ENCODE measurements at places on chromosomes 5 and 9. TPM values are rescaled to one million over a fixed set of nuclear protein-coding genes. Genes with fewer than 3 reads are reported as not detected.

GRCh38 chr9:78030553-78031443, 813 bp downstream of the GNAQ start:
- DNase-seq = peak; percentile 65

DNA sequence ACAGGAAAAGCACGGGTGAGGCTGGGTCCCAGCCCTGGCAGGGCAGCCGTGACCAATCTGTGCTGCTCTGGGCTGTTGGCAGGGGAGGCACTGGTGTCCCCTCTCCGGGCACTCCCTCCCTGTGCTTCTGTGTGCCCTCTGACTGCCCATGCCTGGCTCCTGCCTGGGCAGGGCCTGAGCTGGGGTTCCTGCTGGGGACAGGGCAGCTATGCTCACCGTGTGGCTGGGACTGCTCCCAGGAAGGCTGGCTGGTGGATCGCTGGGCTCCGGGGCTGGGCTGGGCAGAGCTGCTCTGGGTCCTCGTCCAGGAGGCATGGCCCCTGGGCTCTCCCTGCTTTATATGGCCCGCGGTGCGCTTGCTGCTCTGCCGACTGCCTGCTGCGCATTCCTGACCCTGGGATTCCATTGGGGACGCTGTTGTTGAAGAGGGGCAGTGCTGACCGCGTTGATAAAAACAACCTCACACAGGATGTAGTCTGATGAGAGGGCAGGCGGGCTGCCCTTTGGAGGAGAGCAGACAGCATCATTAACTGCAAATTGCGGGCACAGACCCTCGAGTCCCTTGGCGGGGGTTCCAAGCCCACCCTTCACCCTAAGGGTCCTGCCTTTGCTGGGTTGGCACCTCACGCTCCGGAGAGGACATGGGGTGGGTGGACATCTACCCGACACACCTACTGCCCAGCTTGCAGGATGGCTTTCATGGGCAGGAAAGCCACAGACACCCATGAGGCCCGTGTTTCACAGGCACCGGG, 955 bp downstream of the QRFP start:
- DNase-seq = no peak

DNA sequence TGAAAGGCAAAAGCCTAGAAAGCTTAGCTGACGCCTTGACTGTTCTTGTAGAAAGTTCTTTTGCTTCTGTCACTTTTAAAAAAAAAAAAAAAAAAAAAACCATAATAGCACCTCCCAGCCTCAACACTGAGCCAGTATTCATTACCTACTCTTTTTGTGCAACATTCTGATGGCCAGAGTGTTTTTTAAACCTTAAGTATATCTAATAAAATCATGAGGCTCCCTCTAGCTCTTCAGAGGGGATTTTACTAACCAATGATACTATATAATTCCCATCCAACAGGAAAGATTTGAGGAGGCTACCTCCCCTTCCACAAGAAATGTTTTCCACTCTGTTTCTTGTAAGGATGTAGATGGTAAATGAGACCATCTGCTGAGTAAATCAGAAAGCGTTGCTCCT, 3.9 kb downstream of the BNC2 start:
- no peak for DNase-seq

DNA sequence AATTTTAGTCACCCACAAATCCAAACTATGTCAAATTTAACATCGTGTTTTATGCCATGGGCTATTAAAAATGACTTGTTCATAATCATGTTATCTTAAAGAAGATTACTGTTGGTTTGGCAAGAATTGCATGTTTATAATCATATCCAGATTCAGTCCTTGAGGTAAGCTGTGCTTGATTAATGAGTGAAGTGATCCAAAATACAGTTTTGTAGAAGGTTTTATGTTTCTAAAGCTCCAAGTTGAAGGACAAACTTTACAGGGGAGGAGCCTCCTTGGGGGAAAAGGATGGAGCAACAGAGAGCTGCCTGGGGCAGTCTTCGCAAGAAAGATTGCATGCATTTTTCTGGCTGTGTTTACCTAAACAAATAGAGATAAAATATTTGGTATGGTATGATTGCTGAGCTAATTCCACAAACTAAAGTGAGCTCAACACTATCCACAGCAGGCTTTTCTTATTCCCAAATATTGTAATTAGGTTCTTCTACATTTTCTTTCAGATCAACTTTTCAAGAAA, 189.5 kb upstream of the TYRP1 start:
- DNase-seq = no peak

DNA sequence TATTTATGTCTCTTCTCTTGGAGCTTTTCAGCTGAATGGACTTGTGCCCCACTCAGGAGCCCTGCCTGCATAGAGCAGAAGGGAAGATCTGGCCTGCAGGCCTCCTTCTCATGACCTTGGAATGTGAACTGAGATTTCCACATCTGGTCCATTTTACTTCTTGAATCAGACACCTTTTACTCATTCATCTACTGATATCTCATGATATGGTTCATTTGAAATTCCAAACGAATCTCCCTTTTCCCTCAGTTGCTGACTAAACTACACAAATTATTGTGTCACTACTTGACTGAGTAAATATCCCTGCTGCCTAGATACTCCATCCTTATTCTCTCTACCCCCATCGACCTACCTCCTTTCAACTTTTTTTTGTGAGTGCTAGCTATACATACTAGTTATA, 138.7 kb downstream of the PLCXD3 start:
- no peak for DNase-seq

TEK gene
- total RNA-seq = 4.2 TPM

SPINK6 gene
- not detected for total RNA-seq

SFXN1 gene
- 82.8 TPM for total RNA-seq

CTXN3 gene
- not detected for total RNA-seq

DNA sequence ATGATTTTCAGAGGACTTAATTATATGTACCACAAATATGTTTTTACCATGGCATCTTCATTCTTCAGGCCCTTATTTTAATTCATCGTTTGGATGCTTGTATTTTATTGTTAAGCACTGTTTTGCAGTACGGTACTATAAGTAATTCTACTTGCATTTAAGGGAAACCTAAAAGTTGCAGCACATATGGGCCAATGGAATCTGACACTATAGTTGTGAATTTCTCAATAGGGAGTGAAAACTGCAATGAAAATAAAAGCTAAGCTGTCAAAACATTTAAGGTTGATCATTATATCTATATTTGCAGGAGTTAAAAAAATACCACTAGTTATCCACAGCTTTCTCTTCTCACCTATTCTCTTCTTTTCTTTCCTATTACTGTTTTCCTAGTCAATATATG, 1071.8 kb downstream of the MAT2B start:
- no peak for DNase-seq

SGCD gene
- 1.0 TPM for total RNA-seq

All from left colon (tissue), 2 donors.